ENCODE measurements at places on chromosomes 7 and 10.

DNA sequence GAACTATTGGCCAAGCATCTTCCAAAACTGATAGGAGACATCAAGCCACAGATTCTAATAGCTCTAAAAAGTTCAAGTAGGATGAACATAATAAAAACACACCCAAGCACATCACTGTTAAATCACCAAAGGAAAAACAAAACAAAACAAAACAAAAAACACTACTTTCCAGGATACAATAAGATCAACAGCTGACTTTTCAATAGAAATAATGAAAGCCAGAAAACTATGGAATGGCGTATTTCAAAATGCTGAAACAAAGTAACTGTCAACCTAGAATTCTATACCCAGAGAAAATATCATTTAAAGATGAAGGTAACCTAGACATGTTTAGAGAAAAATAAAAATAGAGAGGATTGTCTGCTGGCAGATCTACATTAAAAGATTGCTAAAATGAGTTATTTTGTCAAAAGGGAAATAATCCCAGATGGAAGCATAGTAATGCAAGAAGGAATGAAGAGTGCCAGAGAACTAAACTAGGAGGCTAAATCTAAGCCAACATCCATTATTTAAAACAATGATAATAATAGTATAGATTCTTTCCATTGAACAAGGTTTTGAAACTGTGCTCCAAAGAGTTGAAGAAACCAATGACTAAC is 13.9 kb downstream of the TUBAL3 start:
- DNase-seq = no peak

- DNase-seq = no peak
These were observed 498.6 kb downstream of the SH2D4B start for GRCh38 chr10:81036257-81036656.

- DNase-seq = no peak
These were observed 8.7 kb downstream of the ACTR1A start for GRCh38 chr10:102493771-102494170.

GRCh38 chr10:74039561-74040145 is 41.7 kb downstream of the VCL start:
- no peak for DNase-seq

DNA sequence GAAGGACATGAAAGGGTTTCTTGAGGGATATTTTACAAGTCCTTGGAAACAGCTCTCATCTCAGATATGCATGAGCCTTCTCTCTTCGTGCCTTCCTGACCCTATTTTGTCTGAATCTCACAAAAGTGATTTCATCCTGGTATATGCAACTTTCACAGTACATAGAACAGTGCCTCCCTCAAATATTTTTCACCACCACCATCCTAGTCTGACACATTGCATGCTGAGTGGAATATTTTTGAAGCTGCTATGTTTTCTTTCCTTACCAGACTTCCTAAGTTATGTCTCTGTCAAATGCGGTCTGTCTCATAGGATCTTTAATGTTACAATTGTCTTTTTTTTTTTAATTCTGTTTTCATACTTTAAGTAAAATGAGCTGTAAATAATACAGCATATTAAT is 673.3 kb upstream of the LRRN3 start:
- no peak for DNase-seq

GRCh38 chr7:90092506-90092905 is 61.8 kb upstream of the STEAP1 start:
- DNase-seq = no peak

GRCh38 chr10:22831586-22831985 is 96.3 kb upstream of the ARMC3 start:
- DNase-seq = no peak

DNA sequence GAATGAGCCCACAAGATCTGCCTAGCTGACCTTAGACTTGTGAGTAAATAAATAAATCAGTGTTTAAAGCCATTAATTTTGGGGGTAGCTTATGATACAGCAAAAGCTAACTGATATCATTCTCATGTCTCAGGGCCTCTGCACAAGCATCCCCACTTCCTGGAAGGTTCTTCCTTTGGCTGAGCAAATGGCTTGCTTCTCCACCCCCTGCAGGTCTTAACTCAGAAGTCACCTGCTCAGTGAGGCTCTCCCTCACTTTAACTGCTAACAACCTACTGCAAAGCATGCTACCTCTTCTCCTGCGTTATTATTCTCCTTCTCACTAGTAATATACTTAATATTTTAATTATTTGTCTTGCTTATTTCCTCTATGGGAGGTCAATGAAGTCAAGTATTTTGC is 167.3 kb downstream of the TPK1 start:
- DNase-seq = no peak

DNA sequence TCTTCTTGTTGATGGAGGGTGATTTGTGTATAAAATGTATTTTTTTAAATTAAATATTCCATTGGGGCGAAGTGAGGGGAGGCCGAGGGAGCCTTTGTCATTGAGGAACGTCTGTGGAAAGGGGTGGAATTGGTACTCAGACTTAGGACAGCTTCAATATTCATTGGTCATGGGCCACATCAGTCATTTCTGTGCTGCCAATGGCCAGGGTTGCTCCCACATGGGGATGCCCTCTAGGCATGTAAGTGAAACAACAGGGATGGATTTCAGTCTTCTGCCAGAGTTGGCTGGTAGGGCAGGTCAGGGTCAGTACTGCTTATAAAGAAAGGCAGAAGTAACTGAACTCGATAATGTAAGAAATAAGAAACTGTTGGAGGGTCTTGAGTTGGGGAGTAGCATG is 47.2 kb downstream of the NEURL1 start:
- no peak for DNase-seq

GRCh38 chr10:4390219-4390618 is 435.8 kb upstream of the AKR1E2 start:
- no peak for DNase-seq

DNA sequence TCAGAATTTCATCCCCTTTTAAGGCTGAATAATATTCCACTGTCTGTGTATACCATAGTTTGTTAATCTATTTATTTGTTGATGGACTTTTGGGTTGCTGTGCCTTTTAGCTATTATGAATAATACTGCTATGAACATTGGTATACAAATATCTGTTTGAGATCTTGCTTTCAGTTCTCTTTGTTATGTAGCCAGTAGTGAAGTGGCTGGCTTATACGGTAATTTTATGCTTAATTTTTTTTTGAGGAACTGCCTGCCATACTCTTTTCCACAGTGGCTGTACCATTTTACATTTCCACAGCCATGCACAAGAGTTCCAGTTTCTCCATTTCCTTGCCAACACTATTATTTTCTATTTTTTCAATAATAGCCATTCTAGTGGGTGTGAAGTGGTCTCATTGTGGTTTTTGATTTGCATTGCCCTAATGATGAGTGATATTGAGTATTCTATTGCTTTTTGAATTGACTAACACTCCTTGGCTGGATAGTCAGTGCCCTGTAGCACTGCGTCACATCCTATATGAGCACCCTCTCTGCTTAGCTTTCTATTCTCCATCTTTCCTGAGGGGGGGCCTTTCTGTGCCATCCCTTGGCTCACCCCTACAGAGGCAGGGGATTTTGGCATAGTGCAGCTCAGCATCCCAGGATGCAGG is 29.4 kb upstream of the RAPGEF5 start:
- no peak for DNase-seq

GRCh38 chr10:21726601-21727225 is 192.7 kb downstream of the MLLT10 start:
- DNase-seq = no peak

GRCh38 chr7:123645516-123645915 is 10.2 kb upstream of the LMOD2 start:
- no peak for DNase-seq

DNA sequence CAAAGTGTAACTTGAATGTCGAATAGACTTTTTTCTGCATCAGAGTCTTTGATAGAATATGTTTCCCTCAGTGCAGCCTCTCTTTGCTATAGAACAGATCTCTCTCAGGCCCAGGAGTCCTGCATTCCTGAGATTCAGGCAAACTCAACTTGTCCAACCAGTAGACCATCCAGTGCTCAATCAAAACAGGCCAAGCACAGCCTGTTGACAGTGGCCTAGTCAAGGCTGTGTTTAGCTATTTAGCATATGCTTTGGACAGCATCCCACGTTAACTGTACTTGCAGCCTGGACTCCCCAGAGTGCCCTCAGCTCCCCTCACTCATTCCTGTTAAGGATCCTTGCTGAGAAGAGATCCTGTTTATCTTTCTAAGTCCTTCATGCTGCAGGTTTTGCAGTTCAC is 16.3 kb downstream of the OR6V1 start:
- no peak for DNase-seq

GRCh38 chr7:44972562-44972961 is 6.3 kb downstream of the MYO1G start:
- DNase-seq = no peak

GRCh38 chr7:128924707-128925588 is 12.8 kb upstream of the IRF5 start:
- no peak for DNase-seq

GRCh38 chr10:31157123-31158010 is 125.7 kb upstream of the ZNF438 start:
- DNase-seq = no peak

- no peak for DNase-seq
These were observed 134.5 kb downstream of the ST7 start for GRCh38 chr7:117087639-117088396.

DNA sequence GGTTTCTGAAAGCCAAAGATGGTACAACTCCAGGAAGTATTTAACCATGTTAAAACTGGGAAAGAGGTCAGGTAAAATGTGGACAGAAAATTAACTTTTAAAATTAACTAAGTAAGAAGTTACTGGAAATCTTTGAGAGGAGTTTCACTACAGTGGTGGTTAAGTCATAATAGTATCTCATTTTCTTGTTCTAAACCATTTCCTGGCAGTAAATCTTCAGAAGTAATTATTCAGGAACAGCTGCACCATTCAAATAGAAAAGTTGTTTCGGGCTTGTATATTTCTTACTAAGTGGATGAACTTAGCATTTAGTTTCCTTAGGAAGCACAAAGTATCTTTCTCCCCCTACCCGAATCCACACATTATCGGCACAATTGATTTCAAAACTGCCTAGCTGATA is 27.1 kb downstream of the COPG2 start:
- no peak for DNase-seq

DNA sequence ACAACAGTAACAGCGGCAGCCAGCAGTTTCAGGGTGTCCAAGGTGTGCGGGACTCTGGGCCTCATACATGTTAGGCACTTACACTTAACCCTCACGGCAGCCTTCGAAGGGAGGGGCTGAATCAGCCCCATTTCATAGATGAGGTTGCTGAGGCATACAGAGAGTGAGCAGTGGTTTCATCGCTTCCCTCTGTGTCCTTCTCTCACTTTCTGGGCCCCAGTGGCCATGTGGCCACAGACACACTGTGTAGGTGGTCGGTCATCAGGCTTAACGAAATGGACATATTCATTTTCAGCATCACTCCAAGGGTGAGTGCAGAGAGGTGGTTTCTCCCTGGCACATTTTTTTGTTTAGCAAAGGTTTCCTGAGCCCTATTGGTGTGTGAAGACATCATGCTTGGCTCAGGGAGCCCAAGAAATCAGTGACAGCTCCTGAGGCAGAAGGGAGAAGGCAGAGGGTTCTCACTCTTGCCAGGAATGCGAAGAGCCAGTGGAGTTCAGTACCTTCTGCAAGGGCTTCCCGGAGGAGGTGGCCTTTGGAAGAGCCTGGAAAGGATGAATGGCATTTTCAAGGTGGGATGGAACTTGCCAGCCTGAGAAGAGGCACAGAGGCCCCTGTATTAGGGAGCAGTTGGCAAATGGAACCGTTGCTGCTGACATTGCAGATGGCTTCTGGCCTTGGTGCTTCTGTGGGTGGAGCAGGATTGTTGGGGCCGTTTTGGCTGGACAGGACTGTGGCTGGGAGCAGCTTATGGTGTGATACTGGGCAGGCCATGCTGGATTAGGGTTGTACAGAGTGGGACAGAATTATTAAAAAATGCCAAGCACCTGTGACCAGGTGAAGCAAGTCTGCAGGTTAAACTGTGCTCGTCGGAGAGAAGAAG is 61.7 kb upstream of the PPIF start:
- DNase-seq = no peak

DNA sequence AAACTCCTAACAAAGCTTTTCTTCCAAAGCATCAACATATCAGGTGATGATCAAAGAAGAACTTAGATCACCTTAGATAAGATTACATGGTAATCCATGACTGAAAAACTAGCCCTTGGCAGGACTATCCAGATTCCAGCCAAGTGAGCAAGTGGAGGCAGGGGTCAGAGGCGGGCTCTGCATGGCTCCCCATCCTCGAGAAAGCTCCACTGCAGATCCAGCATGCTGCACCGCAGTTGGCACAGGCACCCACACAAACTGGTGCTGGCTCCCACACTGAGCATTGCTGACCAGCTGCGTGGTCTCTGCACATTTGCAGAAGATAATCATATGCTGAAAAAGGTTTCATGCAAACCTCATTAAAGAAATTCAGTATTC is 10.1 kb downstream of the PSAP start:
- DNase-seq = no peak

GRCh38 chr10:97726636-97727178 is 10.2 kb upstream of the ZFYVE27 start:
- no peak for DNase-seq

- DNase-seq = no peak
These were observed 1355.2 kb downstream of the XPNPEP1 start for GRCh38 chr10:108567899-108568752.

GRCh38 chr7:16743236-16743635 is 10.3 kb upstream of the TSPAN13 start:
- DNase-seq = no peak

GRCh38 chr10:54800741-54801421 is at the start of gene PCDH15:
Gene PCDH15, minus strand, starts transcription at chr10:54801231. Its CDS starts 136,969 bp downstream, at chr10:54664262.
- DNase-seq = peak; percentile 64

DNA sequence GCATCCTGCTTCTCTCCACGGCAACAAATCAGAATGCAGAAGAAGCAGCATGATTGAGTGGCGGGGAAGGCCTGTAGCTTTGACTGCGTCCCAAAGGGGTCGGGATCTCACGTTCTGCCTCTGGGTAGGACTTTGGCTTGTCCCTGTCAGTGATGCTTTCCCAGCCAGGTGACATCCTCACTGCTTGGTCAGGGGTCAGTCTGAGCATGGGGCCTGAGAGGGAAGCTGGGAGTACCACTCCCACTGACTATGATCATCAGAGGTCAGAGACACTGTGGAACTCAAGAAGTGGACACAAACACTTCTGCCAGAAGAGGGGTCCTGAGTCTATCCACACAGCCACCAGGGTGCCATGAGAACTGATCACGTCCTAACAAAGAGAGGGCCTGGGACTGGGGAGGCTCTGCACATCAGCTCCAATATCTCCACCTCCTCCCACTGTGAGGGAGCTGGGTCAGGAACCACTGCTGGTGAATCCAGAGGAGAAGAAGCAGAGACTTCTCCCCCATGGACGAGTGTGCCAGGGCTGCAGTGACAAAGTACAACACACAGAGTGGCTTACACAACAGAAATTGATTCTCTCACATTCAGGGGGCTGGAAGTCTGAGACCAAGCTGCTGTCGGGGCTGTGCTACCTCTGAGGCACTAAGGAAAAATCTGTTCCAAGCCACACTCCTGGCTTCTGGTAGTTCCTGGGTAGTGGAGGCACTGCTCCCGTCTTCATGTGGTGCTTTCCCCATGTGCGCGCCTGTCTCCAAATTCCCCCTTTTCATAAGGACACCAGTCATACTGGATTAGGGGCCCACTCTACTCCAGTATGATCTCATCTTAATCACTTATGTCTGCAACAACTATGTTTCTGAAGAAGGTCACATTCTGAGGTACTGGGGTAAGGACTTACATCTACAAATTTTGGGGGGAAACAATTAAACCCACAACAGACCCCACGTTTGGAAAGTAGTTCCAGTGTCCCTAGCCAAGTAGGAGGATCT is 131.1 kb downstream of the CYP26A1 start:
- DNase-seq = no peak
